ENCODE measurements at places on chromosomes 2 and 18.

- DNase-seq: no peak
Observed at GRCh38 chr18:22195052-22195451, 25.7 kb downstream of the GATA6 start.

DNA sequence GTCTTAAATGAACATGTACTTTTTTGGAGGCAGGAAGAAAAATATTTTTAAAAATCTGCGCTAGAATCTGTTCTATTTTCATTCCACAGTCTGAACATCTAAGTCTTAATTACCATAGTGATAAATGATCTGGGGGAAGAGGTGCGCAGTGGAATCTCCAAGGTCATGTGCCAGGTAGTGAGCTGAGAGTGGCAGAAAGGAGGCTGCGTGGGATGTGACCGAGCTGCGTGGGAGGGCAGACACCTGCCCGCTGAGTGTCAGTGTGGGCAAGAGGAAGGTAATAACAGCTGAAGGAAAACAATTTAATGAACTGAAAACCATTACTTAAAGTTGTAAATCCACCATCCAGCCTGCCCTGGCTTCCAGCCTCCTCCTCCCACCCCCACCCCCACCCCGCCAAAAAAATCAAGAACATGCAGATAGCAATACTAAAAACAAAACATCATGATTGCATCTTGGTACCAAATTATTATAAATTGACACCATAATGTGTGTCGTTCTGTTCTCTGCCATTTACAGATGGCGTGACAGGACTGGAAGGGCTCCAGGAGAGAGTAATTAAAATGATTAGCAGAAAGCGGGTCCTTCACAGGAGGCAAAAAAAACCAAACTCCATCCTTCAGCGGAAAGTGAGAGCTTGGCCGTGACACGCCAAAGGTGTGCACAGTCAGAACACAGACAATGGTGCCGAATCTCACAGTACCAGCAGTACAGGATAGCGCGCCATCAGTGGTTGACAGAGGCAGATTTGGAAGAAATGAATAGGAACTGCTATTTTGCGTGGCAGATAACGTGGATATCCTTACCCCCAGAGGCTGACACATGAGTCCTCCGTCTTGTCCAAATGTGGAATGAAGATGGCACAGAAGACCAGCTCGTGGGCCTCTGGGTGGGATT lies 11.4 kb upstream of the DTNB start:
- DNase-seq: no peak

DNA sequence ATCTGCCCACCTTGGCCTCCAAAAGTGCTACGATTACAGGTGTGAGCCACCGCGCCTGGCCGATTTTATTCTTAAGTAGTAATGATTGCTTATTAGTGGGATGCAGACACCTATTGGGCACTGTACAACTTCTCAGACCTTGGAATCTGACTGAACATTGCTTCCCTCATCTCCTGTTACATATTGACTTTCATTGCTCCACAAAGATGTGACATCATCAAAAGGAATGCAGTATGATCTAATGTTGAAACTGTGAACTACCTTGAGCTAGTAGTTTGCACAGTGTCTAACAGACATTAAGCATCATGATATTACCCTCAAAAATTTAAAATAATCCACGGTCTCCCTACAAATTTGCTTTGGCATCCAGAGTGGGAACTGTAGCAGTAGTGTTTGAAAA lies 109.8 kb upstream of the SIX2 start:
- DNase-seq: no peak

- DNase-seq: no peak
Observed at GRCh38 chr18:46422552-46423055, 234.4 kb downstream of the LOXHD1 start.

All from stimulated activated CD8-positive, alpha-beta memory T cell treated with anti-CD3 and anti-CD28 coated beads, Interleukin-4, amount 100 ng/mL, for 1 hour (primary cell).